ENCODE measurements at places on chromosomes 3 and 15. TPM values are rescaled to one million over a fixed set of nuclear protein-coding genes. Genes with fewer than 3 reads are reported as not detected.
A peak's percentile ranks its signal among the peaks of the same experiment; 100 is the strongest.

DNA sequence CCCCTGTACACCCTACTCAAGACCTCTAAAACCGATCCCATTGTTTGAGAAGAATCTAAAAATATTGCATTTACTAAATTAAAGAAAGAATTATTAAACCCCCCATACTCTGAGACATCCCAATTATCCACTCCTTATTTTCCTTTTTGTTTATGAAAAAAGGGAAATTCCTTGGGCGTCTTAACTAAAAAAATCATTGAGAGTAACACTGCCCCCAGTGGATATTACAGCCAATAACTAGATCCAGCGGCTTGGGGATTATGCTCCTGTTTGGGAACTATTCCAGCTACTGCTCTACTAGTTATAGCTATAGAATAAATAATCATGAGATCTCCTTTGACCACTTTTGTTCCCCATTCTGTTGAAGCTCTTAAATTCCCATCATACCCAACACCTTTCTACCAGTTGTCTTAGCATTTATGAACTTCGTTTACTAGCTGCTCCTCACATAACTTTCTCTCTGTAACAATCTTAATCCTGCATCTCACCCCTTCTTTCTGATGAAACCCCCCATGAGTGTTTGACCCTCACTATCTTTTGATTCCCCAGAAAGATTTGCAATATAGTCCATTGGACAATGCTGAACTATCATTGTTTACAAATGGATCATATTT, 12.7 kb upstream of the CFAP91 start:
- DNase-seq = peak; percentile 78

DNA sequence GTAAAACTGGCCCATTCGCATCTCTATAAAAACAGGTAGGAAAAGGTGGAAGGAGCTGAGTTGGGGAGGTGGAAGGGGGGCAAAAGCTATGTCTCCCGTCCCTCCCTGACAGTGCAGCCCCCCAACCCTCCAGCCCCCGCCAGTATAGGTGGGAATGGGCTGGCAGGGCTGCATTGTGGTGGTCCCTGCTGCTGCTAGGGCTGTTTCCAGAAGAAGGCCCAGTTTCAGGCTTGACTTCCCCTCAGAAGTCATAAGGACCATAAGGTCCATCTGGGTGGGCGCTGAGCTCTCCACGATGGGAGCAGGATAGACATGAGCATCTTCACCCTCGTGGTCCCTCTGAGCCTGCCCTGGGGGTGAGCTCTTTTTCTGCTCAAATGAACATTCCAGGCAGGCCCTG, 44.2 kb downstream of the APBA2 start:
- no peak for DNase-seq

DNA sequence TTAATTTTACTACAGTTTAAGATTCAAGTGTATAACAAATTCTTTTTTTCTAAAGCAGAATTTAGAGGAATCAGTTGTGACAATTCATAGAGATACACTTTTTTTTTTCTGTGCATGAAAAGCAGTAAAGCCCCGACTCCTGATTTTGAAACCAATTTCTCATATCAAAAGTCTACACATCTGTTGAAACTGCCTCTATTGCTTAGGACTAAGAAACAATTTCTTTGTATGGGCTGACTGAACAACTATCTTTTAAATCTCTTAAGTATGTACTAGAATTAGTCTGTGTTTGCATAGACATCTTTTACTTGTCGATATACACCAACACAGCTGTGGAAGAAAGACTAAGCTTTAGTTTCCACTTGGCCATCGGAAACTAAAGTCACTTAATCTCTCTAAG, 127.6 kb downstream of the MEIS2 start:
- DNase-seq = no peak

DNA sequence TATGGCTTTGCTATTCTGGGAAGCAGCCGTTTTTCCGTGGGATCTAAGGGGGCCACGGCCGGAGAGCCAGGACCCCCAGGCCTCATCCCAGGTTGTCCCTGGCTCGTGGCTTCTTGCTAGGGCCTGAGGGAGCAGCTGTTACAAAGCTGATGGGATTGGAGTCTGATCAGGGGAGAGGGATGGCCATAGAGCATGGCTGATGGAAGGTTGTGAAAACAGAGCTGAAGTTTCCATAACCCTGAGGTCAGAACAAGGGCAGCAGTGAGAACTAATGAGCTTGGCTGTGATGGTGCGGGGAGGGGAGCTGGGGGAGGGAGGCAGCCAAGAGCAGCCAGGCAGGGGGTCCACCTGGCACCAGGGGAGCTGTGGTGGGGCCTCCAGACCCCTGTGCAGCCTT, 63.0 kb downstream of the LINGO1 start:
- DNase-seq = no peak

DNA sequence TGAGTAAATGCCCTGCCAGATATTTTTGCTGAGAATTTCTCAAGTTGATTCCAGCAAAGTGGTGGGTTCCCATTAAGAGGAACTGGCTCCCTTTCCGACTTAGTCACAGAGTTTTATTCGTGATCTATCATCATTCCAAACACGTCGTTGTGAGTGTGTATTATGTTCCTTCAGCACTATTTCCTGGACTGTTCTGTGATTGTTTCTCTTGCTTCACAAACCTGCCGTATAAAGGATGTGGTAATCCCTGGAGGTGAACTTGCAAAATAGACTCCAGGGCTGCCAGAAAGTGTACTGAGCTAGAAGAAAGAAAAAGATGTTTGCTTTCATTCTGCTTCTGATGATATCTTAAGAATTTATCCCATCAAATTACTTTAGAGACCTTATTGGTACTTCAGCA, 14.5 kb upstream of the CAPN3 start:
- DNase-seq = peak; percentile 90

GRCh38 chr3:13162549-13163320, 89.5 kb upstream of the IQSEC1 start:
- DNase-seq = no peak

- DNase-seq = no peak
Observed at GRCh38 chr15:70092464-70093027, 5.2 kb downstream of the TLE3 start.

DNA sequence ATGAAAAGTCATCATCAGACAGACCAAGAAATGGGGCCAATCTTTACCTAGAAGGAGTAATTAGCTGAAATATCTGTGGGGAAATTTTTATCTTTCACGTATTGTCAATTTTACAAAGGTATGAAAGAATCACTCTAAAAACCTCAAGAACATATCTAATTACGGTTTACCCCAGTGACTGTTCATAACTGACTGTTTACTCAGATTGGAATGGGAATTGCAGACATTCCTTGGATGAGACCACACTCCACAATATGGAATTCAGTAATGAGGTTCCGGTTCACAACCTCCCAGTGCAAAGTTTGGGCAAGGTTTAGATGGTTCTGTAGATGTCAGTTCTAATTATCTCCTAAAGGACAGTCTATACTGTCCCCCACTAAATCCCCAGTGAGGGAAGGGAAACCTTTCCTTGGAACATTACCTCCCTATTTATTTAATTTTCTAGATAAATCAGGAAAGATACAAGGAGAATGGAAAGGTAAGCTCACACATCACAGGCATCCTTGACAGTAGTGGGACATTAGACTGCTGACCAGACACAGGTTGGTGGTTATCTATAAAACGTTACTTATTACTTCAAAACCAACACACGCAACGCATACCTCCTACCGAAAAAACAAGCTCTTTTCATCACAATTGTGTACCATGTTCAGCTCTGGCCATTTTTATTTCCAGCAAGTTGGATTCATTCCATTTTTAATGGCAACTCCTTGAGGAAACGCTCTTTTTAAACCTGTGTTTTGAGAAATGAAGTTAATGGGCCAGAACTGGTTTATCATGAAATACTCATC, 129.9 kb downstream of the RORA start:
- peak; percentile 23 for DNase-seq

GRCh38 chr15:63599401-63600000, 2.3 kb downstream of the FBXL22 start:
- peak; percentile 85 for DNase-seq

- no peak for DNase-seq
Observed at GRCh38 chr3:37693511-37694283, 168.0 kb upstream of the CTDSPL start.

GRCh38 chr3:10726787-10727186, 89.2 kb upstream of the SLC6A11 start:
- DNase-seq = no peak

DNA sequence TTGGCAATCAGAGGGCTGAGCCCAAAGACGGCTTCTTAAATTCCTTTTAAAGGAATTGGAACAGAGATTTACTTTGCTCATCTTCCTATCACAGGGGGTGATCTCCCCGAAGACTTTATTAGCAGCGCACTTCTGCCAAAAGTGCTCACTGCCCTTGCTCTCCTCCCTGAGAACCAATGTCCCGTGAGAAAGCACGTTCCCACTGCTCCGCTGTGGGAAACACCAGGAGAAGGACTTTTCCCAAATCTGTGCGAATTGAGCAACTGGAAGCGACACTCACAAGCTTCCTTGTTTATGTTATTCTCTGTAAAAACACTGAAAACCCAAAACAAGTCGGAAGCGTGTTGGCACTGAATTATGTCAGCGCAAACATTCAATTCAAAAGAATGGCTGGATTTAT, 670.8 kb upstream of the NR2F2 start:
- DNase-seq = no peak

DNA sequence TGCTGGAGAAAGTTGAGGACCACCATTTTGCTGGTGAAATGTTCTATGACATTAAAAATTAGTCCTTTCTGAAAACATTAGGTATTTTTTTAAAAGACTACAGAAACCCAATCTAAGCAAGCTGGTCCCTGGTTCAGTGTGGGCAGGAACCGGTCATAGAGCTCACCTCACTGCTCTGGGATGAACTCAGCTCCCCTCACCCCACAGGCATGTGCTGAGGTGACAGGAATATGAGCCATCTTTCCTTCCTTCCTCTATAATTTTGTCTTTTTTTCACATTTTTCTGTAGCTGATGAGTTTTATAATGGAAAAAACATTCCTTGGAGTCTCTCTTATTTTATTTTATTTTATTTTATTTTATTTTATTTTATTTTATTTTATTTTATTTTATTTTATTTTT, 8.2 kb upstream of the LRRC15 start:
- DNase-seq = peak; percentile 34

GRCh38 chr15:60362321-60363086, 35.3 kb downstream of the ANXA2 start:
- DNase-seq = peak; percentile 95

- peak; percentile 45 for DNase-seq
Observed at GRCh38 chr3:39154280-39155021, 1.1 kb upstream of the CSRNP1 start.

DNA sequence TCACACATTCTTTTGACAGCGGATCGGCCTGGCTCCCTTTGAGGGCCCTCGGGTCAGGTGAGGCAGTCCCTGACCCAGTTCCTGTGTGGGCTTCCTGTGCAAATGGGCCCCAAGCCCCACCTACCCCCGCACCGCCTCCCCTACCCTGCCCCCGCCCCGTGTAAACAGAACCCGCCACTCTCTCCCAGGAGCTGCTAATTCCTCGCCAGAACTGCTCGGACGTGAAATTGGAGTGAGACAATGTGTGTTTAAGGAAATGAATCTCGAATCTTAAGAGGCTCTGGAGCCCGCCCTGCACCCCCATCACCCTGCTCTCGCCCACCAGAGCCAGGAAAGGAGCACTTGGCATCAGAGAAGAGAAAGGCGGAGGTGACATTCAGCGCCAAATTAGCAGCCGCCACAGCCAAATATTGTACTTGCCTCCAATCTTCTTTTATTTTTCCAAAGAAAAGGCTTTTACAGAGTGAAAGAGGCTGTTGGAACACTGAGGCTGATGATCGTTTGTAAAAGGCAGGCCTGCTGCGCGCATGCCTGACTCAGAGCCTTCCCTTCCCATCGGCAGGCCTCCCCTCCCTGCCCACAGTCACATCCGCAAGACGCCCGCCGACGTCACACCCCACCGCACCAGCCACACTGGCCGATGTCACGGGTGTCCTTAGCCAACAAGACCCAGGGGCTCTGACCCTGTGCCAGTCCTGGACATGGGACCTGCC, 53.1 kb downstream of the CACNA2D2 start:
- peak; percentile 71 for DNase-seq

- DNase-seq = no peak
Observed at GRCh38 chr3:73055583-73055982, 5.9 kb upstream of the EBLN2 start.

DNA sequence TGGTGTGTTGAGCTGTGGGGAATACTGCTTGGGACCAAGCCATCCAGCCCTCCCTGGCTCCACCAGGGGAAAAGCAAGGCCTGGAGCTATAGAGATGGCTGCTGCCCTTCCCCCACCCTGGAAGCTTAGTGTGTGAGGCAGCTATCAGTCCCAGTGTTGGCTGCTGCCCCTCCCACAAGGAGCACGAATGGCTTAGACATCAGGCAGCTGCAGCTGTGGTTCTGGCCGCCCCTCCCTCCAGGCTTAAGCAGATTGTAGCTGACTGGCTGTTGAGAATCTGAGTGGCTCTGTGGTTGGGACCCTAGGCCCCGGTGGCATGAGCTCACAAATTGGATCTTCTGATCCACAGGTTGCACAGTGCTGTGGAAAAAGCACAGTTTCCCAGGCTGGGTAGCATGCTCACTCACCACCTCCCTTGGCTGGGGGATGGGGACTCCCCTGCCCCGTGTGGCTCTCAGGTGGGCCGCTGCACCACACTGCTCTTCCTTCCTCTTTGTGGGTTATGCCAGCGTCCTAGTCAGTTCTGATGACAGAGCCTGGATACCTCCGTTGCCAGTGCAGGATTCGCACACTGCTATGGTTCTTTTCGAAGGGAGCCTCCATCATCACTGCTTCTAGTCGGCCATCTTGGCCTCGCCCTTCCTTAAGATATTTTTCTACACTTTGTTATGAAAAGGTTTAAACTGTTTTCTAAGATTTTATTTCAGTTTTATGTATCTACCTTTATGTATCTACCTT, 21.2 kb upstream of the SUCNR1 start:
- no peak for DNase-seq

- peak; percentile 86 for DNase-seq
Observed at GRCh38 chr3:188578576-188579363, 424.8 kb downstream of the LPP start.

- peak; percentile 66 for DNase-seq
Observed at GRCh38 chr3:184134746-184135148, 411 bp upstream of the EIF2B5 start.

GRCh38 chr3:101591071-101591470, 17.1 kb downstream of the PCNP start:
- no peak for DNase-seq

DNA sequence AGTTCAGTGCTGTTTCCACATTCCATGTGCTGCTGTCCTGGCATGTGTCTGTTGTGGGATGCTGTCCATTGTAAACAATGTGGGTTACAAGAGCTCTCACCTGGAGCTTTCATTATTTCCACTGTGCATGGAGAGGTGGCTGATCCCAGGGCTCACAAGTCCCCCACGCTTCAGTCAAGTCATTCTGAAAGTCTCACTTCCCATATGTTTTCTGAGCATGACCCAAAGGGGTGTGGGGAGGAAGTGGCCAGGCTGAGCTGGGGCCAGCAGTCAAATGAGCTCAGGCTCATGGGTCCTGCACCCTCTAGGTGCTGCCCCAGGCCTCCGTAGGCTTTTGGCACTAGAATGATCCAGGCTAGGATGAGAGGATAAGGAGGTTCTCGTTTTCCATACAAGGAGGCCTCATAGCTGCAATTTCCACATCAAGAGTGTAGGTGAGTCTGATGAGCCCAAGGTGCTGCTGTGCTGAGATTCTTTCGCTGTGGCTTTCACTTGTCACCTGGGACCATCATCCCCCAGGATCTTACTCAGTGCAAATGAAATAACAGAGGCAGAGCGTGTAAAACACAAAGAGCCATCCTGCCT, 22.0 kb downstream of the STARD5 start:
- DNase-seq = no peak

Gene OSBPL10
- total RNA-seq = 8.1 TPM

Gene RBPMS2
- total RNA-seq = not detected

Gene ATP11B
- total RNA-seq = 68.1 TPM

Gene CLDN1
- 0.32 TPM for total RNA-seq

Data from GM23248 (cell line).